ENCODE measurements at places on chromosomes 3 and 15. TPM values are rescaled to one million over a fixed set of nuclear protein-coding genes. Genes with fewer than 3 reads are reported as not detected.

Gene IL5RA
- not detected for total RNA-seq

Gene GXYLT2
- 0.15 TPM for total RNA-seq

Gene HACL1
- total RNA-seq = 35.5 TPM

Gene CELF6
- 1.7 TPM for total RNA-seq

Gene CELSR3
- 0.68 TPM for total RNA-seq

All from right lobe of liver (tissue), 6 donors.